BJ (cell line): ENCODE measurements at places on chromosomes 2 and 18.

DNA sequence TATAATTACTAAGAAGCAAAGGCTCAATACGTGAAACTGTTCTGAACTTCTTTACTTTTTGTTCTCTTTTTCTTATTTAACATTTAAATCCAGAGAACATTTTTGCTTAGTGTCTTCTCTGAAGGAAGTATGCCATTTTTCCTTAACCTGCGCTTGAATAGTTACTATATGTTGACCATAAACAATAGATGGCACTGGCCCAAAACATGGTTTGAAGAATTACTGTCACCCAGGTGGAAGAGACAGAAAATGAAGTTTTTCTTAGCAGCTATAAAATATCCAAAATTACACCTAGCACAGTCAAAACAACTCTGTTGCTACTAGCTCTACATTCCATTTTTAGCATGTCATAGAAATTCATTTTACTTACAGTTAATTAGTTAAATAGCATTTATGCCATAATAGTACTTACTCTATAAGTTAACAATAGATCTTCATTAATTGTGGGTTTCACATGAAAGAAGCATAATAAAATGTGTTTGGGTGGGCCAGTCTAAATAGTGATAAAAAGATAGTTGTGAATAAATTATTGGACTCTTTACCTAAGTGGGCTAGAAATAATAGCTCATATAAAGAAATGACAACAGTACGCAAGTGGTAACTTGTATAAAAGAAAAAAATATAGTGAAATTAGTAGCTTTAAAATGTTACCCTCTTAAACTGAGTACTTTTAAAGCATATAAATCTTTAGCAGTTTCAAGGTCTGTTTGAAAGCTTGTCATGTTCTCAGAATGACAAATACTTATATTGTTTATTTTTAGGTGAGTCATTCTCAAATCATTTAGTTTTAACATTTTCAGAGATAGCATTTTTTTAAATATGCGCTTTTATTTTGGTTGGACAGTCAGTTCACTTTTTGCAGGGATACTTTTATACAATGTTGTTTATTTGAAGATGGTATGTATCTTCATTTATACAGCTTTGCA lies 3.7 kb downstream of the ETAA1 start:
- no peak for DNase-seq

- DNase-seq: no peak
Observed at GRCh38 chr2:27408601-27409320, 630 bp downstream of the PPM1G start.

GRCh38 chr2:10467401-10467800 lies 19.3 kb upstream of the ODC1 start:
- DNase-seq: no peak

DNA sequence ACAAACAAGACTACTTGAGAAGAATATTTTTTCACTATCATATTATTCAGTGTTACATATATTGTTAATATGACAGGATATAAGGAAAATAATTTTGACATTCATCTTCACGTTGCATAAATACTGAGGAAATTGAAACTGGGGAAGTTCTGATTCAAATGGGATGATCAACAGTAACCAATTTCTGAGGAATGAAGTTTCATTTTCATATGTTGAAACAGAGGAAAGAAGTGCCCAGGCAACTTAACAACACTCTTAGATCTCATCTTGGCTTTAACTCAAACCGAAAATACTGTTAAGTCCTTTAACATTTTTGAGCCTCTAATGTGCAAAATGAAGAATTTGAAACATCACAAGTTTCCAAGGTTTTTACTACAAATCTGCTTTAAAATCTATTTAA lies 612.2 kb upstream of the VRK2 start:
- no peak for DNase-seq

DNA sequence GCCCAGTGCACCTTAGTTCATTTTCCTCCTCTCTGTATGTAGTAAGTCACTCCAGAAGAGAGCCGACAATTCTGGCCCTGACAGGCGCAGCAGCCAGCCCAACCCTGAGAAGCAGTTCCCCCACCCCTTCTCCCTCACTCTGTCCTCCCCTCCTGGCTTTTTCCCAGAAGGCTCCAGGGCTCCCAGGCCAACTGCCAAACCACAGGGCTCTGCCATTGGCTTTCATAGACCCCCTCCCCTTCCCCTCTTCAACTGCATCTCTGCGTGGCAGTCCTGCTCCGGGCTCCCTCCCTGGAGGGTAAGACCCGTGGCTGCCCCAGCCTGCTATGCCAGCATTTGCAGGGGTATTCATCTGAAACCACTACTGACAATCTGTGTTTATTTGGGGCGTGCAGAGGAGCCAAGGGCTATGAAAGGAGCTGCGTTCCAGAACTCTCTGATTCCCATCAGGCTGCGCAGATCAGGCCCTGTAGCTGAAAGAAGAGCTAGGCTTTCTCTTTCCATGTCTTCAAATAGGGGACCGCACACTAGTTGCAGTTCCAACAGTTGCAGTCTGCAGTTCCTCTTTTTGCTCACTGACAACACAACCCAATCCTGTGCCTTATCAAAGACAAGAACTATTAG lies 388.6 kb upstream of the TNP1 start:
- DNase-seq: no peak

DNA sequence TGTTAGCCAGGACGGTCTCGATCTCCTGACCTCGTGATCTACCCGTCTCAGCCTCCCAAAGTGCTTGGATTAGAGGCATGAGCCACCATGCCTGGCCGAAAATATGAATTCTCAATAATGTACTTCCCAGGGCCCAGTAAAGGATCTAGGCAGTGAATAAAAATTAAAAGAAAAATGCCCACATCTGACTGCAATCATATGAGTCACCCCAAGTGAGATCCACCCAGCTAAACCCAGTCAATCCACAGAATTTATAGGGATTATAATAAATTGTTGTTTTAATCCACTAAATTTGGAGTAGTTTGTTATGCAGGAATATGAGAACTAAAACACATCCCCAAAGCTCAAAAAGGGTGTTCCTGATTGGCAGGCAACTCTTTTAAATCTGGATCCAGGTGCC lies 93.5 kb upstream of the STK39 start:
- DNase-seq: no peak

DNA sequence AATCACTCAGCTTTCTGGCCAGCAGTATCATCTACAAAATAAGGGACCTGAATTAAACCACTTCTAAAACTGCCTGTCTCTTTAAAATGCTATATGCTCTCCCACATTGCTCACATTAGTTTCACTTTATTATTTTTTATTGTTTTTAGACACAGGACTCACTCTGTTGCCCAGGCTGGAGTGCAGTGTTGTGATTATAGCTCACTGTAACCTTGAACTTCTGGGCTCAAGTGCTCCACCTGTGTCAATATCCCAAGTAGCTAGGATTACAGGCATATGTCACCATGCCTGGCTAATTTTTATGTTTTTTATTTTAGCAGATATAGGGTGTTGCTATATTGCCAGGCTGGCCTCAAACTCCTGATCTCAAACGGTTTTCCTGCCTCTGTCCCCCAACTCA lies 591.3 kb upstream of the ZNF804A start:
- DNase-seq: no peak

DNA sequence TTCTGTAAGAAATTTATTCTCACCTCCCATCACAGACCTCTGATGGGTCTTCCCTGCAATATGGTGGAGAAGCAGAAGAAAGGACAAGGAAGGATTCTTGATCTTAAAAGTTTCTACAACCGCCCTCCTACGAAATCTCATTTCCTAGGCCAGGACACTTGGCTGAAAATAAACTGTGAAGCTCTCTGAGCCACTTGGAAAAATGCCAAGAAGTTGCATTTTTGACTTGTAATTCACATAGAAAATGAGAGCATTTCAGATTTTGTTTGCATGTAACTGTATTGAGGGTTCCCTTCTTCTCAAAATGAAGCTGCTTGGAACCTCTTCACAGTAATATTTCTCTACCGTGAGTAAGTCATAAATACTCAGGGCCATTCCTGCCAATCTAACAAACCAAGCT lies 458.3 kb upstream of the SLC14A2 start:
- no peak for DNase-seq
